NCI-H187 treated with DMSO at 0.1 percent for 48 hours (cell line): ENCODE measurements at places on chromosomes 7 and 10.

DNA sequence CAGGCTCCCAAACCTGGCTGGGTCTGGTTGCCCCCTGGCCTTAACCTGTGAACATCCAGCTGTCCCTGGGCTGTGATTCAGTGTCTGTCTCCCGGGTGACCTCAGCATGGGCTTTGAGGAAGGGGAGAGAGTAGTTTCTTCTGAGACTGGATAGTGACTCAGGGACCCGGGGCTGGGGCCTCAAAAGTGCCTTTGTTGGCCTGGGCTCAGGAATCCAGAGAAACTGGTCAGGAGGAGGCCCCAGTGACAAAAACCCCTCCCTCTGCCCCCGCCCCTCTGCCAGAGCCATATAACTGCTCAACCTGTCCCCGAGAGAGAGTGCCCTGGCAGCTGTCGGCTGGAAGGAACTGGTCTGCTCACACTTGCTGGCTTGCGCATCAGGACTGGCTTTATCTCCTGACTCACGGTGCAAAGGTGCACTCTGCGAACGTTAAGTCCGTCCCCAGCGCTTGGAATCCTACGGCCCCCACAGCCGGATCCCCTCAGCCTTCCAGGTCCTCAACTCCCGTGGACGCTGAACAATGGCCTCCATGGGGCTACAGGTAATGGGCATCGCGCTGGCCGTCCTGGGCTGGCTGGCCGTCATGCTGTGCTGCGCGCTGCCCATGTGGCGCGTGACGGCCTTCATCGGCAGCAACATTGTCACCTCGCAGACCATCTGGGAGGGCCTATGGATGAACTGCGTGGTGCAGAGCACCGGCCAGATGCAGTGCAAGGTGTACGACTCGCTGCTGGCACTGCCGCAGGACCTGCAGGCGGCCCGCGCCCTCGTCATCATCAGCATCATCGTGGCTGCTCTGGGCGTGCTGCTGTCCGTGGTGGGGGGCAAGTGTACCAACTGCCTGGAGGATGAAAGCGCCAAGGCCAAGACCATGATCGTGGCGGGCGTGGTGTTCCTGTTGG lies at the start of gene CLDN4:
Gene CLDN4, plus strand, starts transcription at position 316 of the 903 bp plus-strand sequence. Its CDS starts 206 bp downstream, at position 522.
- peak; percentile 71 for DNase-seq

DNA sequence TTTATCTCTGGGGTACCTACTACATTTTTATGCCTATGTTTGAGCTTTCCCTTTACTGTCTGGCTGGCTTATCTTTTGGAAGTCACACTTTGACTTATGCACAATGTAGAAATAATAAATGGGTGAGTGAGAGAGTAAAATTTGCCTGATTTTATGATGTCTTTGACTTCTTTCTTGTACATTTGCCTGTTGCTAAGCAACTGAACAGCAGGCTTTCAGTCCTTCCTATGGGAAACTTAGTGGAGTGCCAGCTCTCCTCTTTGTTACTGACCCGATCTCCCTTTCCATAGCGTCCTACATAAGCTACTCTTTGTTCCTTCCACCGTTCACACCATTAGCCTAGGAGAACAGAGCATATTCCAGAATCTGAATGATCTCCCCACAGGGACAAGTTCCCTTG lies 4.2 kb downstream of the TAS2R60 start:
- no peak for DNase-seq

DNA sequence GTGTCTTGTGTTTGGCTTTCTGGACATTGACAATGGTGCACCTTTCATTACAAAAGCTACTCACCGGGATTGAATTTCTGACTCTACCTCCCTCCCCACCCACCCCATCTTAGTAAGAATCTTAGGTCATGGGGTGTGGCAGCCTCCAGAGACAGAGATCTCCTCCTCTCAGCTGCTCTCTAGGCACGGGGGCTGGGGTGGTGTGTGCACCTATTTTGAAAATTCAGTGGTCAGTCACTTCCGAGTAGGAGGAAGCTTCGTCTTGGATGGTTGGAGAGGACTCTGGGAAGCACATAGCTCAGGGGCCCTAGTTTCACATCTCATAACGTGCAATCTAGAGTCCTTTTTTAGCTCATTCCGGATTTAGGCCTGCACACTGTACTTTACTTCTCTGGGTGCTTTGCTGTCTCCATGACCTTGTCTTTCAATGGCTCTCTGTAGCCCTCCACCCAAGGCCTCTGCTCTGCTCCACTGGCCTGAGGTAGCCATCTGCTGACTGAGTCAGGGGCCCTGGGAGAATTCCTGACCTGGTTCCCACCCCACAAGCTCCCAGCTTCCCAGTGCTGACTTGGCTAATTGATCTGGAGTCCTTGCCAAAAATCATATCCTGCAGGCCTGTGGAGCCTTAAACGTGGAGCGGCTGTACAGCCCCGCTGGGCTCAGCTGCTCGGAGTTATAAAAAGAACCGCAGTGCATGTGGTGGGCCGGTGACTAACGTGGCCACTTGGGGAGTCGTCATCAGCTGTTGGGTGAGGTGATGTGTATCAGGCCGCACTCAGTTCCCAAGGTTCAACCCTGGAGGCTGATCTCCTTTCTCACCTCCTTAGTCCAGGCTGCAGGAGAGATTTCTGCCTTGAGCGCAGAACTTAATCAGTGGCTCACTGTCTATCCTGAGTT lies 19.3 kb upstream of the ADAMTS14 start:
- no peak for DNase-seq

- DNase-seq = no peak
These were observed 73.2 kb upstream of the PPP1R3C start for GRCh38 chr10:91705948-91706670.

- DNase-seq = no peak
These were observed 299.6 kb upstream of the NFE2L3 start for GRCh38 chr7:25852211-25852938.

GRCh38 chr10:88181902-88182600 lies 318.6 kb downstream of the PTEN start:
- peak; percentile 91 for DNase-seq

DNA sequence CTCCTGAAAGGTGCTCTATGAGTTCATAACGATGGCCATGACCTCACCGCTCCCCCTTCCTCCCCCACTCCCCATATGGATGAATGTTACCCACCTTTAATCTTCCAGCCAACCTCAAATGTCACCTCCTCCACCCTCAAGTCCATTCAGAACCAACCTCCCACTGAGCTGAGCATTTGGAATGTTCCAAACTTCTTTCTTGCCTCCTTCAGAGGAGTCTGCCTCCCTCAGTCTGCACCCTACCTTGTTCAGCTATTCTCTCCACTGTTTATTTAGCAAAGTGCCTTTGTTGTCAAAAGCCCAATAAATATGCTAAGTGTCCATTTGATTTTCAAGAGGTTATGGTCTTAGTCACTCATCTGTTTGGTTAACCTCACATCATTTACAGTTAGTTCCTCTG lies 22.9 kb upstream of the MTPAP start:
- peak; percentile 5 for DNase-seq

- no peak for DNase-seq
These were observed 27.0 kb downstream of the PDZD8 start for GRCh38 chr10:117348236-117348635.

GRCh38 chr10:102962267-102962666 lies 44.2 kb downstream of the CNNM2 start:
- DNase-seq = no peak

- DNase-seq = no peak
These were observed 102.6 kb upstream of the GPR26 start for GRCh38 chr10:123563581-123563855.

- peak; percentile 89 for DNase-seq
These were observed 2.5 kb upstream of the TMEM178B start for GRCh38 chr7:141071260-141071854.

DNA sequence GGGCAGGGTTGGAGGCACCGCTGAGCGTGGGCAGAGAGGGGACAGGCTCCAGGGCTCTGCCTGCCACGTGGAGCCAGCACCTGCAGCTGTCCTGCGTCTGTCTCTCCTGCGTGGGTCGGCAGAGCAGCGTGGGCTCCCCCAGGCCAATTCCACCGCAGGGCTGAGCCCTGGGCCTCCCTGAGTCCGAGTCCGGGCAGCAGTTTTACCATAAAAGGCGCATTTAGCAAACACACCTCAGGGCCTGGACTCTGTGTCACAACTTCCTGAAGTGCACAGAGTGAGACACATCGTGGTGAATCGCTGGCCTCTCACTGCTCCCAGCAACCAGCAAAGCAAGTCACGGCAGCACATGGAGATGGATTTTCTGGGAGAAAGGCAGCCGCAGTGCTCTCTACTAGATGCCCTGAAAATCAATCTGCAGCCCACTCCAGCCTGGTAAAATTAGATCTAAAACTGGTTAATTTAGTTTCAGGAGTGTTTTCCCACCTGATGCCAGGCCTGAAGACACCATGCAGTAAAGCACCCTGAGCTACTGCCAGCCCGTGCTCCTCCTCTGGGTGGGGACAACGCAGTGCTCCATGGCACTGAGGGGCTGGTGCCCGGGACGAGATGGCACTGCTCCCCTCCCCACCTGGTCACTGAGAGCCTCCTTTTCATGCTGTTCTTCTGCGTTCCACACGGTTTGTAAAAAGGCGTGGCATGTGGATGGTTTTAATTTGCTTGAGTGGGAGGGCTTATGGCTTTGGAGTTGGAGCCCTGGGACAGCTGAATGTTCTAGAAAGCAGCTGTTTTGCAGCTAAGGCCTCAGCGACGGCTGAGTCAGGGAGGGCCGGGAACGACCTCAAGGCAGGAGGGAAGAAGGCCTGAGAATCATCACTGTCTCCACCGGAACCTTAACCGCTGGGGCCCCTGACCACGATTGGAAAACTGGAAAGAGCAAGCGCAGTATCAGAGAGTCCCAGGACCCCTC lies 336.9 kb downstream of the ADARB2 start:
- no peak for DNase-seq

DNA sequence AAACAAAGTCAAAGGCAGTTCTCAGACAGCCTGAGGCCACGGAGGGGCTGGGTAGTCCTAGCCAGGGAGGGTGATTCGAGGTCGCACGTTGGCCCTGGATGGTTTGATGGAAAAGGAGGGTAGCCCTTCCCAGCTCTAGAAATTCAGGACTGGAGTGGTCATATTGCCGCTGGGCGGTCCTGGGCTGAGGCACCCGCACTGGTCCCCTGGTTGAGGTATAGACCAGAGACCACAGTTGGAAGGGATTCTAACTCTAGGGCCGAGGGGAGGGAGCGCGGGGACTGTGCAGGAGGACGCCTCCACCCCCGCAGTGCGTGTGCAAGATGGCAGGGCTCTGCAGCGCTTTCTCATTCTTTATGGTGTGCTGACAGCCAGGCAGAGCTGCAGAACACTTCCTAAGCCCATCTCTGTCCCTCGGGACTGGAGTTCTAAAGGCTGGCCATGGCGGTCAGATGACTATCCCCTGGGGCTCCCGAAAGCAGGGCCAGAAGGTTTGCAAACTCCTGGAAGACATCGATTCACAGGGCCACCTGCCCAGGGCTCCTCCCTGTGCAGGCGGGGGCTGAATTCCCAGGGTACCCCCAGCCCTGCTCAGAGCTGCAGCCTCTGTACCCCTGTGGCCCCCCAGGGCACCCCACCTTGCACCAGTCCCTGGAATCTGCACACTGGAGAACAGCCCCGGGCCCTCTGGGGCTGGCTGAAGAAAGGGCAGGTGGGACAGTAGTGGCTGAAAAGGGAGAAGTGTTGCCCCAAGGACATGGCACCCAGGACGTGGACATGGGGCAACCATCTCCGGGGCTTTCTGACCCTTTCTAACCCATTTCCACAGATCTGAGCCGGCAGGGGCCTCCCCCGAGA lies 51.0 kb upstream of the ELN start:
- no peak for DNase-seq

GRCh38 chr10:7230951-7231350 lies 179.9 kb downstream of the SFMBT2 start:
- no peak for DNase-seq
